Stimulated activated CD4-positive, alpha-beta T cell treated with anti-CD3 and anti-CD28 coated beads, TNF-alpha, amount 100 ng/mL, for 48 hours (primary cell): ENCODE measurements at places on chromosomes 2 and 18.

- DNase-seq: no peak
Measured at GRCh38 chr2:196088203-196088602, 19.6 kb upstream of the DNAH7 start.

GRCh38 chr2:26347286-26347865 lies 787 bp upstream of the ADGRF3 start:
- no peak for DNase-seq

- no peak for DNase-seq
Measured at GRCh38 chr2:208172125-208172524, 8.7 kb upstream of the CRYGA start.

DNA sequence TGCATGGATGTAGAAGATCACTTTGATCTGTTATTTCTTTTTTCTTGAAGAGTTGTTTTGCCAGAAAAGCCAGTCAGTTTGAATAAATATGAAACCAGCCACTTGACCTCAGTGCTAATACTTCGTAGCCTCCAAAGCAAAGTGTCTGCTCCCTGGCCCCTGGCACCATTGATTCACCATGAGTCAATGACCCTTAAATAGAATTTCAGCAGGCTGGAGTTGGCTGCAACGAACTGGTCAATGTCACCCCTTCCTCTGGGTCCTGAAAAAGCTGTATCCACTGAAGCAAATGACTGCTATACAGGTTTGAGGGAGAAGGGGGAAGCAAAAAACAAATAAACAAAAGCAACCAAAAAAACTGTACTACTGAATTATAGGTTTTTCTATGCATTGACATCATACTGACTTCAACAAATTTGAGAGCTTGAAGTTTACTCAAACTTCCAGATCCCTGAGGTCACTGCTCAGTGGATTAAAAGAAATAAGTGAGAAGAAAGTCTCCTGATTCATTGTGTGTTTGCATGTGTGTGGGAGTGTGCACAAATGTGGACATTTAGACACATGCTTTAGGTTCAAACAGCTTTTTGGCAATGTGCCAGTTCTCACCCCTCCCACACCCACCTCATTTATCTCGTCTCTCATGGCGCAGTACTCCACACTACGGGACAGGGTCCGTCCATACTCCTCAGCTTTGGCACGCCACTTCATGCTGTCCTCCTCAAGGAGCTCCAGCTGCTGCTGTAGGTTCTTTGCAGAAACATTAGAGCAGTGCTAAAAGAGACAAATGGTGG lies 58.1 kb upstream of the TTN start:
- DNase-seq: no peak

DNA sequence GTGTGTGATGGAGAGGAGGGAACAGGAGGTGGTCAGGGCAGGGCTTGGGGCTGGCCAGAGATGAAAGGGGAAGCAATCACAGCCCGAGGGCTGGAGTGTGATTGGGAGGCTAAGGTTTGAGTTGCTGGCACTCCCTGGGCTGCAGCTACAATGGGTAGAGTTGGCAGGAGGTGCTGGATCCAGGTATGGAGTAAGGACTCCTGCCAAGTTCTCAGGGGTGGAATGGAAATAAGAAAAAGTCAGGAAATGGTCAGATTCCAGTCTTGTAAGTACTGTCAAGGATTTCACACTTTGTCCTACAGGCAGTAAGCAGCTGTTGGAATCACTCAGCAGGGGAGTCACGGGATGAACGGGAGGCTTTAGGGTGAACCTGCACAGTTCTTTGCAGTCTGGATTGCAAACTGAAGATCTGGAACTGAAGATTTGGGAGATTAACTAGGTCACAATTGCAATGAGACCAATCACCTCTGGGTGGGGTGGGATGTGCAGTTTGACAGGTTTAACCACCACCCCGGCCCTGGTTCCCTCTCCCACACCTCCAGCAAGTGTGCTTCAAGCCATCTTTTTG lies 10.9 kb upstream of the INPP5D start:
- no peak for DNase-seq

- no peak for DNase-seq
Measured at GRCh38 chr2:55875434-55876135, 48.0 kb downstream of the EFEMP1 start.

DNA sequence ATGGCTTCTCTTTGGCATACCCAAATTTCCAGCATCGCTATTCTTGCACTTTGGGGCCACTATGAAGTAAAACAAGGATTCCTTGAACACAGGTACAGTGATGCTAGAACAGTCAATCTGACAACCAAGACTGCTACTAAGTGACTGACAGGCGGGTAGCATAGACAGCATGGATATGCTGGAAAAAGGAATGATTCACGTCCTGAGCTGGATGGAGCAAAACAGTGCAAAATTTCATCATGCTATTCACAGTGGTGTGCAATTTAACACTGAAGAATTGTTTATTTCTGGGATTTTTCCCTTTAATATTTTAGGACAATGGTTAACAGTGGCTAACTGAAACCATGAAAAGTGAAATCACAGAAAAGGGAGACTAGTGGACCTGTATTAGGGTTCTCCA lies 1511.2 kb upstream of the ZEB2 start:
- no peak for DNase-seq

DNA sequence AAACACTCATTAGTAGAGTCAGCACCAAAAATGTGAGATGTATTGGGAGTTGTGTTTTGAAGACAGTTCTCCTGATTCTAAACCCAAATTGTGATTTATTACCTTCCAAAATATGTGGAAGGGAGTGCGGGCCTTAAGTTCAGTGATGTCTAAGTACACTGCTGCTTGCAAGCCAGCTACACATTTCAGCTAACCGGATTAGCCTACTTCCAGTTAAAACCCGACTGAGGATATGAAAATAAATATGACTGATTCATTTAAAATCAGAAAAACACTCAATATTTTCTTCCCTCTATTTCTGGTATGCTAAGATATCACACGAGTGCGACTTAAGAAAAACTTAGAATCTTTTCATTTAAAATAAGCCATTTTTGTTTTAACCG lies 907 bp downstream of the FHL2 start:
- no peak for DNase-seq

DNA sequence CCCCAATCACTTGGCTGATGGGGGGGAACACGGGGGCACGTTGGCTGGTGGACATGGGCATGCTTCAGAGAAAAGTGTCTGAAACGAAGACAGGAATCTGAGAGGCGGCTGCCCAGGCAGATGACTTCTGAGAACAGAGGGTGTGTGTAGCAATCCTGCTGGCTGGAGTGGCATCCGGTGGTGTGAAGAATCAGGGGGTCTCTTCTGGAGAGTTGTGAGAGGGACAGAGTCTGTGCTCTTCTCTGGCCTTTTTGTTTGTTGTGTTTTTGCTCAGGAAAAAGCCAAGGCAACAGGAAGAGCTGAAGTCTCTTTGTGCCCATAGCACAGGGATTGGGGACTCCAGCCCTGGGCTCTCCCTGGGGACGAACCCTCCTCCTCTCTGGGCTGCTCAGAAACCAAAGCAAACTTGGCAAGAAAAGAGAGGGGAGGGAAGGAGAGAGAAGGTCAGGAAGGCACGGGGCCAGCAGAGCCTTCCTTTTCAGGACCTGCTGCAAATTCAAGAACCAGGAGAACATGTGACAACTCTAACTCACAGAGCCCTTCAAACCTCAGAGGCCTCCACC lies 97.0 kb upstream of the SMAD2 start:
- DNase-seq: no peak

- DNase-seq: no peak
Measured at GRCh38 chr18:5943514-5943913, 48.2 kb upstream of the TMEM200C start.

GRCh38 chr2:210198326-210198725 lies 26.9 kb downstream of the ACADL start:
- DNase-seq: no peak

DNA sequence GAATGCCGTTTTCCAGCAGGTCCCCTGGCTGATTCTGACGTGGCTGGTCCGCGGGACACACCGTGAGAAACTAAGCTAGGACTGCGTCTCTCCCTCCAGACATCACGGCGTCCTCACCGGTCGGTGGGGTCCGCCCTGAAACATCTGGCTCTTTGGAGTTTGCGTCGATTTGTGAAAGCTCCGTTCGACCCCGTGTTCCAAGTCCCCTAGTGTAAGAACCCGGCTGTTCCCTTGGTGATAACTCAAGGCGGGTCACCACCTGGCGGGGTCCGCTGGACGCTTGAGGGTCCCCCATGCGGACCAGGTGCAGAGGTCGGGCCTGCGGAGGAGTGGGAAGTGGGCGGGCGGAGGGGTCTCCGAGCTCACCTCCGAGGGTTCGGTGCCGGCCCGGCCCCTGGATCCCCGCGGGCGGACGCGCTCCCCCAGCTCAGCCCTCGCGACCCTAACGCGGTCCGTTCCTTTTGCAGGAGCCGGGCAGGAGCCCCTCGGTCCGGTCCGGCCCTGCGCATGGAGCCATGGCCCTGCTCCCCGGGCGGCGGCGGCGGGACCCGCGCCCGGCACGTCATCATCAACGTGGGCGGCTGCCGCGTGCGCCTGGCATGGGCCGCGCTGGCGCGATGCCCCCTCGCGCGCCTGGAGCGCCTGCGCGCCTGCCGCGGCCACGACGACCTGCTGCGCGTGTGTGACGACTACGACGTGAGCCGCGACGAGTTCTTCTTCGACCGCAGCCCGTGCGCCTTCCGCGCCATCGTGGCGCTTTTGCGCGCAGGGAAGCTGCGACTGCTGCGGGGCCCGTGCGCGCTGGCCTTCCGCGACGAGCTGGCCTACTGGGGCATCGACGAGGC lies 65.6 kb downstream of the KCNG2 start:
- no peak for DNase-seq

DNA sequence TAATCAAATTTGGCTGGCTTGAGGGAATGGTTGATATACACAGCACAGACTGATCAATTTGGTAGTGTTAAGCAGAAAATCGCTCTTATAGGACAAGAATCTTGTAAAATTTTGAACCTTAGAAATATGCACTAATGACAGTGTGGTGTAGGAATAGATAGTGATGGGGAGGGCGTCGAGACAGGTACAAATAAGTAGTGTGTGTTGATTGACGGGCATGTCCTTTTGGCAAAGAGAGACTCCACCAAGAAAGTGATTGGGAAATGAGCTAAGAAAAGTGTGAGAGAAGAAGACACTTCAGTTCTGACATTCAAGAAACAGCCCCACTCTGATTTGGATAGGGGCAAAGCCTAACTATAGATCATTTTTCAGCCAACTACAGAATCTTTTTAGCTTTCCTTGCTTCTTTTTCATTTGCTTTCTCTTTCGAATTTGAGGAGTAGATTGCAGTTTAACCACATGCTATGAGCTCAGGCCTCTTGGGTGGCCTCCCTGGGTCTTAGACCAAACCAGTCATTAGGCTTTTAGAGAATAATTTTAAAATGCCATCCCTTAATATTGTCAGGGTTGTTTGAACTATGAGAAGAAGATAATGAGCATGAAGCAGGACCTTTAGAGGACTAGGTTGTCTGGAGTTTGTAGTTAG lies 127.1 kb downstream of the CERS6 start:
- no peak for DNase-seq

GRCh38 chr2:83894976-83895375 lies 564.1 kb downstream of the SUCLG1 start:
- DNase-seq: no peak

GRCh38 chr2:5674026-5674340 lies 18.2 kb upstream of the SOX11 start:
- DNase-seq: no peak

DNA sequence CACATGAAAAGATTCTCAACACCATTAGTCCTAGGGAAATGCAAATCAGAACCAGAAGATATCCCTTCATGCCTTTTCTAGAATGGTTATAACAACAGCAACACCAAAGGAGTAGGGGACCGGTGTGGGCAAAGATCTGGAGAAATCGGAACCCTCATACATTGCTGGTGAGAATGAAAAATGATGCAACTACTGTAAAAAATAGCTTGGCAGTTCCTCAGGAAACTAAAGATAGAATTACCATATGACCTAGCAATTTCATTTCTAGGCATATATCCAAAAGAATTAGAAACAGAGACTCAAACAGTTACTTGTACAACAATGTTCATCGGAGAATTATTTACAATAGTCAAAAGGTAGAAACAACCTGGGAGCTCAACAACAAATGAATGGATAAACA lies 29.2 kb upstream of the CDH7 start:
- DNase-seq: no peak

GRCh38 chr2:202608142-202608852 lies 26.5 kb upstream of the FAM117B start:
- DNase-seq: no peak
